ENCODE measurements at places on chromosomes 16 and 17. TPM values are rescaled to one million over a fixed set of nuclear protein-coding genes. Genes with fewer than 3 reads are reported as not detected.

- H3K36me3 ChIP-seq, result no peaks in the 10 kb centered on the region
- peaks cover 38% of the 10 kb centered on the region for H3K4me1 ChIP-seq
Measured at GRCh38 chr17:77317091-77317750, 176.5 kb downstream of the SEC14L1 start.

DNA sequence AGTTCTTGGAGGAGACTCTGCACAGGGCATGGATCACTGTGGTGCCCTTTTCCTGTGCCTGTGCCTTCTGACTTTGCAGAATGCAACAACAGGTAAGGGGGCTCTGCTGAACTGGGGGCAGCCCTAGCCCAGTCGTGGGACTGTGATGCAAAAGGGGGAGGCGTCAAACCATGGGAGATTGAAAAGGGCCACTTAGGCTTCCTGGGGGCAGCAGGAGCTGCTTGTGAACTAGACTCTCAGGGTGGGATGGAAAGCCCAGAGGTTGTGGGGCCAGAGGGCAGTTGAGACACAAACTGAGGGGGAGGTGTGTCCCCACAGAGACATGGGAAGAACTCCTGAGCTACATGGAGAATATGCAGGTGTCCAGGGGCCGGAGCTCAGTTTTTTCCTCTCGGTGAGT is 19.6 kb downstream of the ADGRG5 start:
- H3K27me3 ChIP-seq, result no peaks in the 10 kb centered on the region
- H3K36me3 ChIP-seq, result no peaks in the 10 kb centered on the region
- H3K27ac ChIP-seq, result no peak overlapping the region
- DNase-seq, result no peak
- no peaks in the 10 kb centered on the region for H3K4me1 ChIP-seq
- H3K4me3 ChIP-seq, result no peak overlapping the region

DNA sequence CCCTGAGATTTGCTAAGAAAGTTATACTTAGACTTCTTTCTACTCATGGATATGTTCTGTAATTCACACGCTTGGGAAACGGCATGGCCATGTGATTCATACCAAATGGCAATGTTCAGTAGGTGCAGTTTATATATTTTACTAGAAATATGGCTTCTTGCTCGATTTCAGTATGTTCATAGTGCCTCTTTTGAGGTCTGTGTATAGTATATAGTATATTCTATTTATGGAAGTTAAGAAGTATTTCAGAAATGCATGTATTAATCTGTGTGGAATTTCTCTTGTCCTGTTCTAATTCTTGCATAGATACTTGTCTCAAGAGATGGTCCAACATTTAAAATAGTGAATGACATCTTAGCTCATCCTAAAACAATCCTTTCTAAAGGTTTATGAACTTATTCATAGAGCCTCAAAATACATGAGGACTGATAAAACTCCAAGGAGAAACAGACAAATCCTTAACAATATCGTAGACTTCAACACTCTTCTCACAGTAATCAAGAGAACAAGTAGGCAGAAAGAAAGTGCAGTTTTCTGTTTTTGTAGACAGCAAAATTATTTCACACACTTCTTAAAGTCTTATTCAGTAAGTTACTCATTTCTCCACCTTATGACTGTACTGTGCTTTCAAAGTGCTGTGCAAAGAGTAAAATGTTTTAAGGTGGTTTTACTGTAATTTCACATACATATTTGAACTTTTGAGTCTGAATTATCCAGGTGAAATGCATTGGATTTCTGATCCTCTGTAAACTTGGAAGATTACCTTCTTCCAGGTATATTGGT is 11.1 kb downstream of the BPTF start:
- no peak for DNase-seq
- no peaks in the 10 kb centered on the region for H3K27me3 ChIP-seq
- no peak overlapping the region for H3K4me3 ChIP-seq
- no peak overlapping the region for H3K27ac ChIP-seq
- no peaks in the 10 kb centered on the region for H3K4me1 ChIP-seq

DNA sequence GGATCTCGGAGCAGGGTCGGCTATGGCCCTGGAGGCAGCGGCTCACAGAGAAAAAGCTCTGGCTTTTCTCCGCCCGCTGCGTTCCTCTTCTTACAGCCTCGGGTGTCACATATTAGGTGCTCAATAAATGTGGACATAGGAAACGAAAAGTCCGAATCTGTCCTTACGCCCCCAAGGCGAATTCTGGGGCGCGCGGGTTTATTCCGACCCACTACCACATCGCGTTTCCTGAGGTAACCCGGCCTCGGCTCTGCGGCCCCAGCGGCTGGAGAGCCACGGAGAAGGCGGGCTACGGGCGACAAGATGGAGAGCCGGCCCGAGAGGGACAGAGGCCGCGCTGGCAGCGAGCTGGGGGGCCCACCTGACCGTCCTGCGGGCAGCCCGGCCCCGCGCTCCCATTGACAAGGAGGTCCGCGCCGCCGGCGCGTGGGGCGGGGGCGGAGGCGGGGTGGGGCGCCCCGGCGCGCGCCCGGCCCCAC is 573 bp upstream of the GNAO1 start:
- H3K4me3 ChIP-seq, result peak overlapping the region; percentile 60
- H3K27ac ChIP-seq, result peak overlapping the region; percentile 29
- H3K36me3 ChIP-seq, result no peaks in the 10 kb centered on the region
- no peak for DNase-seq
- H3K27me3 ChIP-seq, result peaks cover 4% of the 10 kb centered on the region

DNA sequence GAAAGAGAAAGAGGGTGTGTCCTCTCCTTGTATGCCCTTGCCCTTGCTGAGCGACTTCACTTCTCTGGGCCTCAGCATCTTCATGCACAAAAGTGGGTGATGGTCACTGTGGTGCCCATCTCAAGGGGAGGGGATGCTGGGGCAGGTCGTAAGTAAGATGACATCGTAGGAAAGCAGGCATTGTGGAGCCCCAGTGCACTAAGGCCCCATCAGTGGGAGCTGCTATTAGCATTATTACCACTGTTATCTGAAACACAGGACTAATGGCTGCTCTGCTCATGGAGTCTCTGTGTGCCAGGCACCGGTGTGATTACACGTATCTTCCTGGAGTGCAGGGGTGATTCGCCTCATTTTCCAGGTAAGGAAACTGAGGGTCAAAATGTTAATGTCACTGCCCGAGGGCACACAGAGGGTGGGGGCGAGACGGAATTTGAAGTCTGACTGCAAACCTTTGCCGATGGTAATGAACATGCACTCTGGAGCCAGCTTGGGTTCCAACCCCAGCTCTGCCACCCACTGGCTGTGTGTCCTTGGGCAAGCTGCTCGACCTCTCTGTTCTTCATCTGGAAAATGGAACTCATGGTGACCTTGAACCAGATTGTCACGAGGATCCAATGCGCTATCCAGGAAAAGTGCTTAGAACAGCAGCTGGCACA is 63.2 kb upstream of the GSE1 start:
- no peak overlapping the region for H3K27ac ChIP-seq
- DNase-seq, result no peak
- H3K36me3 ChIP-seq, result no peaks in the 10 kb centered on the region

GRCh38 chr17:7459961-7460545 is 15.2 kb downstream of the CHRNB1 start:
- DNase-seq, result no peak
- H3K27me3 ChIP-seq, result no peaks in the 10 kb centered on the region
- H3K36me3 ChIP-seq, result no peaks in the 10 kb centered on the region
- no peak overlapping the region for H3K27ac ChIP-seq
- no peak overlapping the region for H3K4me3 ChIP-seq
- no peaks in the 10 kb centered on the region for H3K4me1 ChIP-seq

The WNT3 gene
- 2.9 TPM for total RNA-seq

The BRCA1 gene
- total RNA-seq, result 8.9 TPM

The HSD17B2 gene
- not detected for total RNA-seq

DNA sequence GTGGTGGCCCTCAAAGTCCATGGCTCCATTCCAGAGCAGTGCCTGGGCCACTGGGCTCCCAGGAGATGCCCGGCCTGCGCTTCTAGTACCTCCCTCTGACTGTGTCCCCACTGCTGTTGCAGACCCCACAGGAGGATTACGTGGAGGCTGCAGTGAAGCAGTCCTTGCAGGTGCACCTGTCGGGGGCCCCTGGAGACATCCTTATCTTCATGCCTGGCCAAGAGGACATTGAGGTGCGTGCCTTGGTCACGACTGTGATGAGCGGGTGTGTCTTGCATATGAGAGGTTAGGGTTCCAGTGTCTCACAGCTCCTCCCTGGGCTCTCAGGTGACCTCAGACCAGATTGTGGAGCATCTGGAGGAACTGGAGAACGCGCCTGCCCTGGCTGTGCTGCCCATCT is 11.3 kb downstream of the DHX38 start:
- H3K4me1 ChIP-seq, result no peaks in the 10 kb centered on the region
- no peak for DNase-seq
- peaks cover 51% of the 10 kb centered on the region for H3K36me3 ChIP-seq

The CCL4 gene
- 5.2 TPM for total RNA-seq

The TAC4 gene
- not detected for total RNA-seq

The ALOX15B gene
- total RNA-seq, result 38.3 TPM

- no peak for DNase-seq
- H3K27me3 ChIP-seq, result no peaks in the 10 kb centered on the region
- H3K27ac ChIP-seq, result no peak overlapping the region
- no peaks in the 10 kb centered on the region for H3K36me3 ChIP-seq
Measured at GRCh38 chr17:31114956-31115555, 20.3 kb downstream of the NF1 start.

GRCh38 chr17:57158325-57158724 is 73.3 kb downstream of the AKAP1 start:
- DNase-seq, result no peak
- H3K27ac ChIP-seq, result no peak overlapping the region
- H3K4me1 ChIP-seq, result no peaks in the 10 kb centered on the region
- H3K36me3 ChIP-seq, result no peaks in the 10 kb centered on the region
- no peak overlapping the region for H3K4me3 ChIP-seq

DNA sequence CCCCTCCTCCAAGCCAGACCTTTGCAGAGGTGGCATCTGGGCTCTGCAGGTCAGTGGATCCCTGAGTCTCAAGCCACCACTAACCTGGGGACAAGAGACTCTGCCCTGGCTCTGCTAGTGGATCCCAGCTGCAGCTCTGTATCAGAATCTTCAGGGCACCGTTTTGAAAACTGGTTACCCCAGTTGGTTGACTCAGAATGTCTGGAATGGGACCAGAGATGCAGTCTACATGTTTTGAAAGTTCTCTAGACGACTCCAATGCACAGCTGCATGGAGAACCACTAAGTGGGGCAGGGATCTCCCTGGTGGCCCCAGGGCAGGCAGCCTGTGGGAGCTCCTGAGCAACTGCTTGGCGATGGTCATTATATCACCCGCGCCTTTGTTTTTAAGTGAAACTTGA is 34.1 kb upstream of the ADORA2B start:
- no peak overlapping the region for H3K4me3 ChIP-seq
- H3K27me3 ChIP-seq, result no peaks in the 10 kb centered on the region
- no peaks in the 10 kb centered on the region for H3K36me3 ChIP-seq
- no peak overlapping the region for H3K27ac ChIP-seq

The ARHGAP44 gene
- total RNA-seq, result 4.9 TPM

DNA sequence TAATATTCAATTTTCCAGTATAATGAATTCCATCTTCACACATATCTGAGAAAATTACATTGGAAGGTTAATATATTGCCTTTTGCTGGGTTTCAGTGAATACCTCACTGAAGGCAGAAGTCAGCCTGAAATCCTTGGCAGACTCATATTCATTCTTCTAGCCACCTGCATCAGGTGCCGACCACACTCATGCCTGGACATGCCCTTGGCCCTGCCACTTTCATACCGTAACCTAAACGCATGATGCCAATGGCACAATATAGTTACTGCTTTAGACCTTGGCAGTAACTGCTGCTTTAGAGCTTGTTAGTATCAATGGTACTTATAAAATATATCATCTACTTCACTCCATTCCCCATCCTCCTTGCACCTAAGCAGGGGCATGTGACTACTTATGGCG is 817.6 kb upstream of the CDH8 start:
- peak; percentile 27 for DNase-seq
- H3K36me3 ChIP-seq, result no peaks in the 10 kb centered on the region
- no peaks in the 10 kb centered on the region for H3K4me1 ChIP-seq
- H3K27me3 ChIP-seq, result no peaks in the 10 kb centered on the region
- no peak overlapping the region for H3K27ac ChIP-seq

The SLC13A2 gene
- 0.66 TPM for total RNA-seq

GRCh38 chr17:5644065-5644464 is 59.8 kb upstream of the NLRP1 start:
- DNase-seq, result no peak
- H3K4me1 ChIP-seq, result no peaks in the 10 kb centered on the region
- no peak overlapping the region for H3K27ac ChIP-seq
- no peak overlapping the region for H3K4me3 ChIP-seq
- H3K27me3 ChIP-seq, result peaks cover 3% of the 10 kb centered on the region
- no peaks in the 10 kb centered on the region for H3K36me3 ChIP-seq

DNA sequence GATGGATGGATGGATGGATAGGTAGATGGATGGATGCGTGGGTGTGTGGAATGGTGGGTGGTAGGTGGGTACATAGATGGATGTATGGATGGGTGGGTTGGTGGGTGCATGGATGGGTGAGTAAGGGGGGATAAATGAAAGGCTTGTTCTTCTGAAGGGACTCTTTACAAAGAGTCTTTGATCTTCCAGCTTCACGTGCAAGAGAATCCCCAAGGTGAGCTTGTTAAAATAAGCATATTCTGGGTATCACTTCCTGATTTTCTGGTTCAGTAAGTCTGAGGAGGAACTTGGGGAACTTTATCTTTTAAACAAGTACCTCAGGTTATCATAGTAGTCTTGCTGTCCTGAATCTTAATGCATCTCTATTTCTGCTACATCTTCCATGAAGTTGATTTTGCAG is 639.1 kb downstream of the MAF start:
- H3K4me1 ChIP-seq, result no peaks in the 10 kb centered on the region
- no peaks in the 10 kb centered on the region for H3K36me3 ChIP-seq
- no peak overlapping the region for H3K27ac ChIP-seq

- H3K4me3 ChIP-seq, result no peak overlapping the region
- H3K27ac ChIP-seq, result no peak overlapping the region
- no peaks in the 10 kb centered on the region for H3K27me3 ChIP-seq
- no peak for DNase-seq
- no peaks in the 10 kb centered on the region for H3K4me1 ChIP-seq
- H3K36me3 ChIP-seq, result no peaks in the 10 kb centered on the region
Measured at GRCh38 chr17:43135454-43135819, 10.3 kb upstream of the BRCA1 start.

The ZNF75A gene
- 37.0 TPM for total RNA-seq

The MVP gene
- total RNA-seq, result 132 TPM

- no peaks in the 10 kb centered on the region for H3K36me3 ChIP-seq
- H3K4me3 ChIP-seq, result no peak overlapping the region
- no peak for DNase-seq
- H3K27ac ChIP-seq, result no peak overlapping the region
- H3K4me1 ChIP-seq, result no peaks in the 10 kb centered on the region
Measured at GRCh38 chr17:56754523-56755208, 79.1 kb downstream of the C17orf67 start.
